ENCODE measurements at places on chromosomes 13 and 19.
A peak's percentile ranks its signal among the peaks of the same experiment; 100 is the strongest.

- DNase-seq, result no peak
Measured at GRCh38 chr13:93017493-93018112, 209.0 kb upstream of the GPC6 start.

DNA sequence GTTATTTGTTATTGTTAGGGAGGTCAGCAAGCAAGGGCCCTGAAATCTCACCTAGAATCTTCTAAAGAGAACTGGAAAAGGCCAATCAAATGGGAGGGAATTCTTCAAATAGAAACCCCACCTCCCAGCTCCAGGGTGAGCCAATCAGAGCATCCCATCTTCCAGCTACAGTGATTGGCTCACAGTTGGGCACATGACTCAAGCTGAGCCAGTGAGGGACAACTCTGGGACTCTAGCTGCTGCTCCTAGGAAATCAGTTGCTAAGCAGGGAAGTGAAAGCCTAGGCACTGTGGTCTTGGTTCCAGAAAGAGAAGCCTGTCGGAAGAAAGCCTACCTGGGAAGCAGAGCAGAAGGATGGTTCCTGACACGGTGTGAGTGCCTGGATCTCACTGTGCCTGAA is 13.4 kb downstream of the TM6SF2 start:
- DNase-seq, result peak; percentile 24

- no peak for DNase-seq
Measured at GRCh38 chr19:28316464-28316863, 896.5 kb downstream of the UQCRFS1 start.

DNA sequence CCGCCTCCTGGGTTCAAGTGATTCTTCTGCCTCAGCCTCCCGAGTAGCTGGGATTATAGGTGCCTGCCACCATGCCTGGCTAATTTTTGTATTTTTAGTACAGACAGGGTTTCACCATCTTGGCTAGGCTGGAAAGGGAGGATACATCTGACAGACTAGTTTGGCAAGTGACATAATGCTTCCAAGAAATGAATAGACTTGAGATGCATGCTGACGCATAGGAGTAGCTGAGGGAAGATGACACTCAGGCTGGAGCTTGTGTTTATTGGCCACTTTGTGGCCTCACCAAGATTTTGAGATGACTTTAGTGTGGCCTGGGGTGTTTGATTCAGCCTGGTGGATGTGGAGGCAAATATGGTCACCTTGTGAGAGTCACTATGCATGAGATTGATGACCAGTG is 4.0 kb downstream of the ZNF586 start:
- DNase-seq, result no peak

- DNase-seq, result no peak
Measured at GRCh38 chr13:80093888-80094287, 247.0 kb downstream of the SPRY2 start.

GRCh38 chr13:75864718-75865117 is 228.6 kb downstream of the LMO7 start:
- no peak for DNase-seq

DNA sequence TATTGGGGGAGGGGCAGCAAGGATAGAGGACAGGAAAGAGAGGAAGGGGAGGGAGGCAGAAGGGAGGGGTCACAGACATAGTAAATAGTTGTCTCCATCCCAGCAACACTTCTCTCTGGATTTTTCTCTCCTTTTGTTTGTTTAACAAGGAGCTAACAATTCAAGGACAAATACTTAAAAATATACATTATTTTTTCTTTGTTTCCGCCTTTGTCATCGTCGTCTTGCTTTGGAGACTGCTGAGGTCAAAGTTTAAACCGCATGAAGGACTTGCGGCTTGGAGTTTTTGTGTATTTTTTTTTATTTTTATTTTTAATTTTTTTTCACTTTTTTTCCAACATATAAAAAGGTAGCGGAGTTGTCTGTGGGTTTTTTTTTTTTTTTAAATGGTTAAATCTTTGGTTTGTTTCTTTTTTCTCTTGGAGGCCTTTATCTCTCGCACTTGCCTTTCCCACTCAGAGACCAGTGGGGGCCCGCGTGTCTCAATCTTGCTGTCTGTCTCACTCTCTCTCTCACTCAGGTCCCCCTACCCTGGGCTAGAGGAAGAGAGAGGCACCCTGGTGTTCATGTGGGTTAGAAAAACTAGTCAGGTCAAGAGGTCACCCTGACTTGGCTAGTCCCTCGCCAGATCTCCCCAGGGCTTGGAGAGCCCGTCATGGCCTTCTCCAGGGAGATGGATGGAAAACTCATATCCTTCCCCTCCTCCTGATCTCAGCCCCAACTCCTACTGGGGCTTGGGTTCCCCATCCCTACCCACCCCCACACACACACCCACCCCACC is 11.0 kb downstream of the ZNF574 start:
- no peak for DNase-seq

DNA sequence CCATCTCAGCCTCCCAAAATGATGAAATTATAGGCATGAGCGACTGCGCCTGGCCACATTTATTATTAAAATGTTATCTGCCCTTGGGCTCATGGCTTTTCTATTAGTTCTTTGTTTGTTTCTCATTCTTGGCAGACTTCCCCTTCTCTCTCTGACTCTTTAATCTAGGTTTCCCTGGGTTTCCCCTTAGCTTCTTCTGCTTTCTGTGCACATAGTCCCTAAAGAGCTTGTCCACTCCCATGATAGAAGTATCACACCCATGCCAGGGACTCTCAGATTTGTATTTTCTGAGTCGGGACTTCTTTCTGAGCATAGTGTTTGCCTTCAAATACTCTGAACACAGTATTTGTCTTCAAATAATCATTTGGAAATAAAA is 38.6 kb upstream of the ITM2B start:
- peak; percentile 81 for DNase-seq

GRCh38 chr19:42306646-42307045 is 4.2 kb upstream of the PAFAH1B3 start:
- DNase-seq, result no peak

DNA sequence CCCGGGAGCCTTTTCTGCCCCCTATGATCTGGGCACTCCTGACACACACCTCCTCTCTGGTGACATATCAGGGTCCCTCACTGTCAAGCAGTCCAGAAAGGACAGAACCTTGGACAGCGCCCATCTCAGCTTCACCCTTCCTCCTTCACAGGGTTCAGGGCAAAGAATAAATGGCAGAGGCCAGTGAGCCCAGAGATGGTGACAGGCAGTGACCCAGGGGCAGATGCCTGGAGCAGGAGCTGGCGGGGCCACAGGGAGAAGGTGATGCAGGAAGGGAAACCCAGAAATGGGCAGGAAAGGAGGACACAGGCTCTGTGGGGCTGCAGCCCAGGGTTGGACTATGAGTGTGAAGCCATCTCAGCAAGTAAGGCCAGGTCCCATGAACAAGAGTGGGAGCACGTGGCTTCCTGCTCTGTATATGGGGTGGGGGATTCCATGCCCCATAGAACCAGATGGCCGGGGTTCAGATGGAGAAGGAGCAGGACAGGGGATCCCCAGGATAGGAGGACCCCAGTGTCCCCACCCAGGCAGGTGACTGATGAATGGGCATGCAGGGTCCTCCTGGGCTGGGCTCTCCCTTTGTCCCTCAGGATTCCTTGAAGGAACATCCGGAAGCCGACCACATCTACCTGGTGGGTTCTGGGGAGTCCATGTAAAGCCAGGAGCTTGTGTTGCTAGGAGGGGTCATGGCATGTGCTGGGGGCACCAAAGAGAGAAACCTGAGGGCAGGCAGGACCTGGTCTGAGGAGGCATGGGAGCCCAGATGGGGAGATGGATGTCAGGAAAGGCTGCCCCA is 8.5 kb upstream of the CEACAM7 start:
- DNase-seq, result no peak

DNA sequence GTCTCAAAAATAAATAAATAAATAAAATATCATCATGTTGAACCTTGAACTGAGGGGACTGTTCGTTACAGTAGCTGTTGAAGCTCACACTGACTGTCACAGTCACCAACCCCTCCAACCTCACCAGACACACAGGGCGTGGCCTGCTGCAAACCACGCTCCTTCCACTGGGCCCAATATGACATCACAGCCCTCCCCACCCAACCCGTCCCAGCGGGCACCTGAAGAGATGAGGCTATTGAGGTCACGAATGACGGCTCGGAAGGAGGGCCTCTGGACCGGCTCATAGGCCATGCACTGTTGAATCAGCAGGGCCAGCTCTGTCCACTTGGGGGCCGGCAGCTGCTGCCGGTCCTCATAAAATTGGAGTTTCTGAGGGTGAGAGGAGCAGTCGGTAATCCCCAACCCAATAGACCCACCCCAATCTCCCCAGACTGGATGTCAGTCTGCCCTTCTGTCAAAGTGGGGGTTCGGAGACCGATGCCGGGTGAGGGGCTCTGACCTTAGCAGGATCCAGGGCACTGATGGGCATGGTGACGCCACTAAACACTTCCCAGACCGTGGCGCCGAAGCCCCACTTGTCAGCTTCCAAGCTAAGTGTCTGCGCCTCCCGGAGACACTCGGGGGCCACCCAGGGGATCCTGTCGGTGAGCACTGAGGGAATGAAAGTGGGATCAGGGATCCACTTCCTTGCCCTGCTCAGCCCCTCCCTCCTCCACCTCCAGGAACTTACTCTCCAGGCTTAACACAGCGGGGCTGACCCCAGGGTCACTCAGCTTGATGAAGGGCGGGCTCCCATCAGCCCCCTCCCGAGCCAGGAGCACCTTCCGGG is 13.2 kb downstream of the JAK3 start:
- DNase-seq, result no peak
